CD4-positive, alpha-beta T cell treated with Interleukin-1 beta for 1 hour (primary cell): ENCODE measurements at places on chromosomes 11 and 22.

DNA sequence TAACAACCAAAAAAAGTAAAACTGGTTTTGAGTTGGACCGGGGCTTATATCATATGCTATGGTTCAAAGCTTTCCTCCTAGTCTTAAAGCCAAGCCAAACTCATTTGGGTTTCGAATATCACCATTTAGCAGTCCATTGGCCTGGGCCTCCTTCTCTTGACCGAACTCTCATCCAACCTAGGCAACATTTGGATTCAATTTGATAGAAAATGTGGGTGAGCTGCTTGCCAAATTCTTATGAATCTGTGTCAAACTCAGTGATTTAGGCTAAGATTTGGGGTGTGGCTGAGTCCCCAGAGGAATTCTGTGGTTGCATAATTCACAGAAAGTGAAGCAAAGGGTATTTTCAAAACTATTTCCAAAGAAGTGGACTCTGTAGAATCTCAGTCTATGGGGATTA is 83.7 kb downstream of the BLID start:
- no peak for DNase-seq

DNA sequence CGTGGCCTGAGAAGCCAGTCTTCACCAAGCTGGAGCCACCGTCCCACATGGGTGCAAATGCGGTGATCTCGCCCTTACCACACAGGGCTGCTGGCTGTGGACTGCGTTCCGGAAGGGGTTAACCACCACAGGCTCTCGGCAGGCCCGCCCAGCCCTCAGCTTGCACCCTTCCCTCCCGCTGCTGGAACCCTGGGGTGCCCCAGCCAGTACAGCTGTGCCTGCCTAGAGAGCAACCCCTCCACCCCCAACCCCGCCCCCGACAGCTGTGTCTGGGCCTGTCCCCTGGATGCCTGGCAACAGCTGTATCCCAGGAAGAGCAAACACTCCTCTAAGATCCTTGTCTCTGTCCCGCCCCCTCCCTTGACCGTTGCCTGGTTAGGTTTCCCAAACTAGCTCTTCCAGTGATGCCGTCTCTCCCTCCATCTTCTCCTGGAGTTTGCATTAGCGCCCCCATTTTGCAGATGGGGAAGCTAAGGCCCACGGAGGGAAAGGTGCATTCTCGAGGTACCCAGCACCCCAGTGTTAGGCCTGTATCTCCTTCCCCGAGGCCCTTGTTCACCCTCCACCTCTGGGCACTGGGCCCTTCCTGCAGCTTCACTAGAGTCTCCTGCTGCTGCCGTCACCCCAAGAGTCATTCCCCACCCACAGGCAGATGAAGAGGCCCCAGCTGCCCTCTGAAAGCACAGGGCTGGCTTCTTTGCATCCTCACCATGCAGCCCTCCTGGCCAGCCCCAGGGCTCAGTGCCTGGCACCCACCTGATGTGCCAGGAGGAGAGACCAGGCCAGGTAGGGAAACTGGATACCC is 12.6 kb upstream of the COX8A start:
- DNase-seq: peak; percentile 39

DNA sequence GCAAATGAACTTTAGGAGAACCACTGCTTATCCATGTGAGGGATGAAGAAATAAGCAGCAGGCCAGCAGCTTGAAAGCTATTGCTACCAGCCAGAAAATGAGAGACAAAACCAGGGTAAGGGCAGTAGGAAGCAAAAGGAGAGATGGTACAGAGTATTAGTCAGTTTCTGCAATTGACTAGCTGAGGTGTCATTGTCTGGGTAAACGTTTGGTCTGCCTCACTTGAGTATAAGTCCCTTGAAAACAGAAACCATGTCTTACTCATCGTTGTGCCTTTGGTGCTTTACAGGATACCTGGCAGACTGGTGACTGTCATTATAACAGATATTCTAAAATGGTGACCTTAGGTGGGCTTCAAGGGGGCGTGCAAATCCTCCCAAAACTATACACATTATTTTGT is 63.9 kb upstream of the USP47 start:
- no peak for DNase-seq

GRCh38 chr22:27545085-27545484 is 256.5 kb downstream of the MN1 start:
- DNase-seq: no peak

DNA sequence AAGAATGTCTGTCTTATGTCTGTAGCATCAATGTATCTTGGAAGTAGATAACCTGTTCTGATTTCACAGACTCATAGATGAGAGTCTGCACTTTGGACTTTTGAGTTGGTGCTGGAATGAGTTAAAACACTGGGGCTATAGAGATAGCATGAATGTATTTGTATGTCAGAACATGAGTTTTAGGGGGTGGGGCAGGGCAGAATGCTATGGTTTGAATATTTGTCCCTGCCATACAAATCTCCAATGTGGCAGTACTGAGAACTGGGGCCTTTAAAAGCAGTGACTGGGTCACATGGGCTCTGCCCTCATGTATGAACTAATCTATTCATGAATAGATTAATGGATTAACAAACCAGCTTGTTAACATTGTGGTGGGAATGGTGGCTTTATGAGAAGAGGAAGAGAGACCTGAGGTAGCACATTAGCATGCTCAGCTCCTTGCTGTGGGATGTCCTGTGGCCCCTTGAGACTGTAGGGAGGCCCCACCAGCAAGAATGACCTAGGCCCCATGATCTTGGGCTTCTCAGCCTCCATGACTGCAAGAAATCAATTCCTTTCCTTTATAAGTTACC is 15.5 kb upstream of the OR52K1 start:
- no peak for DNase-seq

GRCh38 chr11:114440121-114440860 is 1.0 kb downstream of the REXO2 start:
- no peak for DNase-seq

DNA sequence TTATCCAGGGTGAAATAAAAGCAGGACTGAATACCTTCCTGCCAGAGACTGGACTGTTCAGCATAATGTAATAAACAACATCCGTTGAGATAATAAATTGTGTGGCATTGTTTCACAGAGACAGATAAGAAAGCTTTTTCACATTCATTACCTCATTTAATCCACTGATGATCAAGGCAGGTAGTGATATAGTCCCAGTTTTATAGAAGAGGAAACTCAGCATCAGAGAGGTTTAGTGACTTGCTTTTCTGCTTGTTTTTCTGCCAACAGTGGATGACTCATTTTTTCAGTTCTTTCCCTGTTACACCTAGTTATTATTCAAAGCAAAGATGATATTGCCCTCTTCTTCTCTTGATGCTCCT is 4.0 kb downstream of the MYO18B start:
- no peak for DNase-seq

DNA sequence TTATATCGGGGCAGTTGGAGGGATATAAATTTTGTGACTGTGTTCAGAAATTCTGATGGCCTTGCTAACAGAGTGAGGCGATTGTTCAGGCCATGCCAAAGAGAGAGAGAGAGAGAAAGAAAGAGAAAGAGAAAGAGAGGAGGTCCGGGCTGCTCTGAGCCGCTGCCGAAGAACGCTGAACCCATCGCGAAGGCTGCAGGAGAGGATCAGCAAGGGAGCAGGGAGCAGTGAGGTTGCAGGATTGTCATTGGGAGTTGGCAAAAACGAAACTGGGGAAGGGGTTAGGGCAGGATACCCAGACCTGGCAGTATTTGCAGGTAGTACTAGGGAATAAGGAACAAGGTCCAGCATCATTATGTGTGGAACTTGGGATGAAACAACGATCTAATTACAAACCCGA is 537.1 kb downstream of the INSC start:
- DNase-seq: no peak

- no peak for DNase-seq
These were observed 13.7 kb downstream of the CEP57 start for GRCh38 chr11:95803973-95804372.

GRCh38 chr11:62061356-62062222 is 62.2 kb upstream of the INCENP start:
- DNase-seq: no peak

DNA sequence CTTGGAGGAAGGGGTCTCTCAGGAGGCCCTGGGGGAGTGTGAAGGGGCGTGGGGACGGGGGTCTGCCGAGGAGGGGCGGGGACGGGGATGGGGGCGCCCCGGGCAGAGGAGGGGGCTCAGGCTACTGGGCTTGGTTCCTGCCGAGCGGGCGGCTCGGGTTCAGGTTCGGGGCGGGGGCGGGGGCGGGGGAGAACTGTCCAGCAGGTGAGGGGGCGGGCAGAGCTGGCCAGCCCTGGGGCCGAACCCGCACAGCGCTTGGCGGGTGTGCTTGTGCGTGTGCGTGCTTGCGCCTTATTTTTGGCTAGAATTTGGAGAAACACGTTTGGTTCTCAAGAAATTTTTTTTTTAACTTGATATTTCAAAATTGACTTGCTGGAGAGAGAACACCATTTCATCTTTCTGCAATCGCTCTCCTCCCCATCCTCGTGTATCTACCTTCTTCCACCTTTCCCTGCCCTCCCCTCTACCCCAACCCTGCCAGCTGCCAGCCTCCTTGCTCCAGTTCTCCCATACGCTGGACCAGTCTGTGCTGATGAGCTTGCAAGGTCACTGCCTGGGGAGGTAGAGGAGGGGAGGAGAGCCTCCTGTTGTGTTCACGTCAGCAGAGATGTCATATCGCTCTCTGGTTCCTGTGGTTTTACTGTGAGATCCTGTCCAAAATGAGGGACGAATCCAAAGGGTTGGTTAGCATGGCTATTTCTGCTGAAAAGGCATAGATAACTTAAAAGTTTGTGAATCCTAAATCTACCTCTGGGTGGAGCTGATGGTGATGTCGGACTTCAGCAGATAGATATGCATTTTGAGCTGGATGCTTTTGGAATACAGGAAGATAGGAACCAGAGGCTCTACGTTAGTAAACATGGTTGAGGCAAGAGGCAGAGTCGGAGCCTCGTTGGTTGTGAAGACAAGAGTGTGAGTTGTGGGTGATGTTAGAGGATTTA is 668 bp downstream of the MADD start:
- DNase-seq: peak; percentile 35

GRCh38 chr11:91947215-91947820 is 277.3 kb upstream of the FAT3 start:
- no peak for DNase-seq

DNA sequence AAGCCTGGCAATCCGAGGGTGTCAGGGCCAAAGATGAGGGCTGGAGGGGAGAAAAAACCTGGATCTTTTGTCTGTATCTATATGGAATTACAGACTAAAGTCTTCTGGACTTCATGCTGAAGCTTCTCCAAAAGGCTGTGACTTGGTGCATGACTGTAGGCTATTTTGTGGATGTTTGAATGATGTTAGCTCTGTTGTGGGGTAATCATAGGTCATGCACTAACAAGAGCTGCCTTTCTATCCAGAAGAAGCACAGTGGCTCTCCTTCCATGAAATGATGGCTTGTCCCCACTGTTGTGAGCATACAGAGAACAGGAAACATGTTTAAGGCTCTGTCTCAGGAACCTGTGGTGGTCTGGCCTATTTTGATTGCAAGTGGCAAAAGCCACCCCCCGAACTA is 263.3 kb upstream of the PLET1 start:
- DNase-seq: no peak

- DNase-seq: no peak
These were observed 131.9 kb upstream of the SERPIND1 start for GRCh38 chr22:20641919-20642579.

DNA sequence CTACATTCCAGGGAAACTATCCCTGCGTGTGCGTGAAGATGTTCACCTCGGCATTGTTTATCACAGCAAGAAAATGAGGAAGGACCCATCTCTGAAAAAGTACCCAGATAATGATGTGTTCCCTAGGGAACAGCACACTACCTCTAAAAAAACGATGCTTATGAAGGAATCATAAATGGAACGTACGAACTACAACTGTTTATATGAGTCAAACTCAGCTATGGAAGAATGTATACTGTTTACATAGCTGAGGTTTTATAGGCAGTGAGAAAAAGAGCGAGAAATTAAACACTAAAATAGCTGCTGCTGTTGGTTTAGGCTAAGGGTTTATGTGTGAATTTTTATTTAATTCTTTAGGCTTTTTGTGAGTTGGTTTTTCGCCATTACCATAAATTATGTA is 48.9 kb downstream of the APOL1 start:
- no peak for DNase-seq

GRCh38 chr11:12361682-12362081 is 15.7 kb upstream of the PARVA start:
- DNase-seq: no peak

DNA sequence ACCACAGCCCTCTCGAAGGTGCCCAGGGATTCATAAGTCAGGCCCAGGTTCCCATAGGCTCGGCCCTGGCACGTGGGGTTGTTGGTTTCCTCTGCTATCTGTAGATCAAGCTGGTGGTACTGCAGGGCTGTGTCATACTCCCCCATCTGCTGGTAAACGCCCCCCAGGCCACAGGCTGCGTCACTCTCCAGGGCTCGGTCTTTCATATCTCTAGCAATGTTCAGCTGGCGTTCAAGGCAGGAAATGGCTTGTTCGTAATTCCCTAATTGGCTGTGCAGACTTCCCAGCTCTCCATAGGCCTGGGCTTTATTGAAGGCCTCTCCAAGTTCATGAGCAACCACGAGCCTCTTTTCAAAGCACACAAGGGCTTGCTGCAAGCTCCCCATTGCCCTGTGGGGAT is 186.4 kb upstream of the PITPNB start:
- no peak for DNase-seq

DNA sequence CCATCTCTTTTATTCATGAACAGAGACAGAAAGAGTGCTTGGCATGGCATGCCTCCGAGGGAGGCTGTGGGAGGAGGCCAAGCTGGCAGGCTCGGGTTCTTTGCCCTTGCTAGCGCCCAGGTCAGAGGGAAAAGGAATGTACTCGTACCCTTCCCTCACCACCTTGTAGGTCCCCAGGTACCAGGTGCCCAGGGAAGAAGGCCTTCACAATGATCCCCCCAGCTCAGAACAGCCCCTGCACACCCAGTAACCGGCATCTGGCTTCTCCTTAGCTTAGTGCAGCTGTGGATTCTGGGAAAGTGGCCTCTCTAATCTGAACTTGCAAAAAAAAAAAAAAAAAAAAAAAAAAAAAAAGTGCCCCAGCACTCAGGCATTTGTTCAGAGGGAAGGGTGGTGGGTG is 1.3 kb downstream of the HEPN1 start:
- no peak for DNase-seq

- DNase-seq: no peak
These were observed 33.1 kb downstream of the CCDC15 start for GRCh38 chr11:124987096-124987495.

DNA sequence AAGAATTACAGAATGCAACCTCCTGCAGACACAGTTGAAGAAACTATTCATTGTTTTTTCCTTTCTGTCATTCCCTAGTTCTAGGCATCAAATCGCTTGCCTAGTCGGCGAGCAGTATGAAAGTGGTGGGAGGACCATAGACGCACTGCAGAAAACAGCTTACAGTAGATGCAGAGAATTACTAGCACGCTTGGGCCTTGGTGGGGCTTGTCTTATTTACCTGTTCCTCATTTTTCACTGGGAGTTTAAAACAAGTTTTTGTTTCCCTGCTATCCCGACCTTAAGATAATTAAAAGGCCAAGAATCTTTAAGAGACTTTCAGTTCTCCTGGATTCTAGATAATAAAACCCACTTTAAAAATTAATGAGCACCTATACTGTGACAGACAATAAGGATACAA is 713 bp upstream of the ARL14EP start:
- no peak for DNase-seq

DNA sequence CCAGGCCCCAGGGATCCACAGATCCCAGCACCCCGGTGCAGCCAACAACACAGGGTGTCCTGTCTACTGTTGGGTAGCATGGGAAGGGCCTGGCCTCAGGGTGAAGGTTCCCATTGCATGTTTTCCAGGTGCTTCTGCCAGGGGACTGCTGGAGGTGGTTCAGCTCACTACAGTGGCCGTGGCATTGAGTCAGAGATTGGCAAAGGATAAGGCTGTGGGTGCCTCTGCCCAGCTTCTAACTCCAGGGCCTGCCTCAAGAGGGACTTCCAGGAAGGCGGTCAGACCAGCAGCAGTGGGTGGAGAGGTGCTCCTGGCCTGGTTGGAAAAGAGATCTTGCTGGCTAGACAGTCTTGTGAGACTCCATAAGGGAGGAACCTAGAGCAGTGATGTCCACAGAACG is 20.9 kb downstream of the CSNK1E start:
- no peak for DNase-seq
